ENCODE measurements at places on chromosomes 12 and 14.
A peak's percentile ranks its signal among the peaks of the same experiment; 100 is the strongest.

- peak; percentile 0 for DNase-seq
Observed at GRCh38 chr12:59403259-59403932, 192.4 kb upstream of the SLC16A7 start.

GRCh38 chr12:69339999-69340398, 8.2 kb upstream of the LYZ start:
- DNase-seq = no peak

- DNase-seq = no peak
Observed at GRCh38 chr14:35247777-35248475, 44.3 kb upstream of the PSMA6 start.

DNA sequence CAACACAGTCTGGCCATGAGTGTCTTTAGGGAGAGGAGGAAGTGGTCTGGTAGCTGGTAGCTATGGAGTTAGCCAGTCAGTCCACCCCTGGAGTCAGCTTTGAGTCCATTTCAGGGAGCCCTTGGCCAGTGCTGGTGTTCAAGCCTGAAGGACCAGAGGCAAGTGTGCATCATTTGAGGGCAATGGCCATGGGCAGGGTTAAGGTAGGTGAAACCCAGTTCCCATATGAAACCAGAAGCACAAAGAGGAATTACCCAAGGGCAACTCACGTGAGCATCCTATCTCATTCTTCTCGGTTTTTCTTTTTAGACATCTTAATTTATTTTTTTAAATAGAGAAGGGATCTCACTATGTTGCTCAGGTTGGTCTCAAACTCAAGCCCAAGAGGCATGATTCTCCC, 61.3 kb upstream of the ACTN1 start:
- no peak for DNase-seq

- DNase-seq = no peak
Observed at GRCh38 chr14:50089208-50089607, 27.2 kb downstream of the VCPKMT start.

- no peak for DNase-seq
Observed at GRCh38 chr14:50354527-50354926, 42.2 kb downstream of the CDKL1 start.

GRCh38 chr12:91380631-91381030, 198.0 kb upstream of the DCN start:
- DNase-seq = no peak

DNA sequence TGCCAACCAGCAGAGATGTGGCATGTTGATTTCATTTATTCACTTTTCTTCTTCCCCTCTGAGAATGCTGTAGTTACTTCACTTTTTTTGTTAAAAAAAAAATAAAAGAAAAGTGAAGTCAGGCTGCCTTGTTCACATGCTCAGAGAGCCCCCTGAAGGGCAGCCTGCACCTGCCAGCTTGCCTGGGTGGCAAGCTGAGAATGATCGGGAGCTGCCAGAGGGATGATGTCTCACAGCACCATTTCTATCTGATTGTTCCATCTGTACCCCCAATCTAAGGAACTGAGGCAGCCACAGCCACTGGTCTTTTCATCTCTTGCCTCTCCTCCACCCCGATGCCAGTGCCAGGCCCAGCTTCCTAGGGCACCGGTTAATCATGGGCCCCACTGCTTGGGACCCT, 118.2 kb downstream of the TSPAN9 start:
- DNase-seq = no peak

DNA sequence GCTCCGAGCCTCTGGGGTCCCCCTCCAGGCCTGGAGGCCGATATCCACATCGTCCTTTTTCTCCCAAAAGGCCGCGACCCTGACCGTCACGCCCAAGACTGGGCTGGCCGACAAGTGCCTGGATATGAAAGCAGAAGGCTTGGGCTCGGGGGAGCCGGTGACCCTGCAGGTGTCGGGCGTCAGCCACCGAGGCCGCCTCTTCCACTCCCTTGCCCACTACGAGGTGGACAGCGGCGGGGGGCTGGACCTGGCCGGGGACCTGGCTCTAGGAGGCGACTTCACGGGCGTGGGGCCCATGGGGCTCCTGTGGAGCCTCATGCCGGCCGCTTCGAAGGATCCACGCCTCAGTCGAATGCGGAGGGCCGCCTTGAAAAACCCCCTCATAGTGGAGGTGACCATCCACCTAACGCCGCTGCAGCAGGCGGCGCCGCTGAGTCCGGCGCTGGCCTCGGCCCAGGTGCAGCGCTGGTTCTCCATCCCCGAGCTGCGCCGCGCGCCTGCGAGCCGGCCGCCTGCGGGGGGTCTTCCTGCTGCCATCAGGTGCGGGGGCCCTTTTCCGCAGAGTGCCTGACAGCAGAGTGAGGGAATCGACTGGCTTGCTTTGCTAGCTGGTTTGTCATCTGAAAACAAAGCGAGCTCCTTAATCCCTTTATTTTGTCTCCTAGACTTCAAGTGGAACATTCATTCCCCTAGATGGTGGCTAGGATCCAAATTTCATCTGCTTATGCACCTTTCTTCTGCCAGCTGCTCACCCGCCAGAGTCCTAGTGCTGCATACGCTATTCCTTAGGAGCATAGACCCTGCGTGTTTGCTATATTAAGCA, 10.6 kb upstream of the DNAL1 start:
- DNase-seq = peak; percentile 22

DNA sequence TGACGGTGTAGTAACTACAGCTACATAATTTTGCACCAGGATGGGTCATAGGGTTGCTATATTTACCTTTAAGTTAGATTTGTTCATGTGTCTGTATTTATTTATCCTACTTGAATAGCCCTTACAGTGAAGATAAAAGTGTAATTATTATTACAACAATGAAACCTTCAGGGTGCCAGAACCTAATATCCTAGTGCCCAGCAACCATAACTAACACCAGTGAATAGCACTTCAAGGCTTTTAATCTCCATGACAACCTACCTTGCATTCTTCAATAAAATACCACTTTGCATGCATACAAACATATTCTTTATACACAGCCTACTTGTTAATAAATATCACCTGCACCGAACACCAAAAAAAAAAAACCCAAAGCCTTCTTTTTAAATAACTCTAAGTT, 58.7 kb upstream of the G2E3 start:
- no peak for DNase-seq

DNA sequence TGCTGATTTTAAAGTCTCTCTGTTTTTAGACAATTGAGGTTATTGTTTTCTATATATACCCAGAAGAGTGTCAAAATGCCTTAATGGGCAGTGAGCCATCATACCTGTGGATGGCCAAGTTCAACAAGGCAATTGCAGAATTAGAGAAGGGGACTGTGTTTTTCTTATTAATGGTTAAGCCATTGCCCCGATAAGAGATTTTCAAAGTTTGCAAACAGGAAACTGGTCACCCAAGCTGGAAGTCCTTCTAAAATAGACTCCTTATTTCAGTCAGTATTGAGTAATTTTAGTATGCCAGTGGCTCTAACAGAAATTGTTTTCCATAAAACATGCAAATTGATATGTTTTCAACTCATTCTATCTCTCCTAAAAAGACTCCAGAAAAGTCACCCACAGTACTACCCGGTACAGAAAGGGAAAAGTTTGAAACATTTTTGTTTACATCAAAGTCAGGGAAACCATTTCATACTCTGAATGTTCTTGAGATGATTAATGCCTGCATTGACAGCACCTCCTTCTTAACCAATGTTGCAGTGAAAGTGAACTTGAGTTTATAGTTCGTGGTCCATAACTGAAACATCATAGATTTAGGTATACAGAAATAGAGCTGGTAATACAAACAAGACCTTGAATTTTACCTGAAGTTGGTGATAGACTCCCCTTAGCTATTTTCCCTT, 191.1 kb downstream of the TMX1 start:
- DNase-seq = no peak

- DNase-seq = no peak
Observed at GRCh38 chr14:77037938-77038568, 9.5 kb upstream of the IRF2BPL start.

GRCh38 chr12:65899241-65899640, 75.0 kb downstream of the HMGA2 start:
- no peak for DNase-seq

DNA sequence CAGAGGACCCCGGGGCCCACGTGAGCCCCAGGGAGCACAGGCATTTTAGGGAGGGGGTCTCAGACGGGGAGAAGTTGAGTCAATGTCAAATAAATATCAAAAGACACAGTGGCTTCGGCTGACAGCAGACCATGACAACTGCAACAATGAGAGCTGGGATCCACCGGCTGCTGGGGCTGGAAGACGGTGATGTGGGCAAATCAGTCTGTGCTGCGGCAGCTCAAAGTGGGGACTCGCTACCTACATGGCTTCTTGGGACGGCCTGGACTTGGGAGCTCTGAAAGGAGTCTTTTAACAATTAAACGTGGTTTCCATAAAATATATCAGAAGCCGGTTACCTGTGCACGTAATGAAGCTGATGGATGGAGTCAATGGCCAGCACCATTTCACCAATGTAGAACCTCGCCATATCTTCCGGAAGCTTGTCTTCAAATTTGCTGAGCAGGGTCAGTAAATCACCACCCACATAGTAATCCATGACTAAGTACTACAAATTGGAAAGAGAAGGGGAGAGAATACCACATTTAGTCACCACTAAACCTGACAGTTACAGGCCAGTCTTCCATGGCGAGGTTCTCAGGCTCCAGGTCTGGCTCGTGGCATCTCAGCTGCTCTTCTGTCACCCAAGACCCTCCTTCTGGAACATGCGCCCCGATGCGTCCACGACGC, 58.0 kb downstream of the CDC42BPB start:
- DNase-seq = no peak

DNA sequence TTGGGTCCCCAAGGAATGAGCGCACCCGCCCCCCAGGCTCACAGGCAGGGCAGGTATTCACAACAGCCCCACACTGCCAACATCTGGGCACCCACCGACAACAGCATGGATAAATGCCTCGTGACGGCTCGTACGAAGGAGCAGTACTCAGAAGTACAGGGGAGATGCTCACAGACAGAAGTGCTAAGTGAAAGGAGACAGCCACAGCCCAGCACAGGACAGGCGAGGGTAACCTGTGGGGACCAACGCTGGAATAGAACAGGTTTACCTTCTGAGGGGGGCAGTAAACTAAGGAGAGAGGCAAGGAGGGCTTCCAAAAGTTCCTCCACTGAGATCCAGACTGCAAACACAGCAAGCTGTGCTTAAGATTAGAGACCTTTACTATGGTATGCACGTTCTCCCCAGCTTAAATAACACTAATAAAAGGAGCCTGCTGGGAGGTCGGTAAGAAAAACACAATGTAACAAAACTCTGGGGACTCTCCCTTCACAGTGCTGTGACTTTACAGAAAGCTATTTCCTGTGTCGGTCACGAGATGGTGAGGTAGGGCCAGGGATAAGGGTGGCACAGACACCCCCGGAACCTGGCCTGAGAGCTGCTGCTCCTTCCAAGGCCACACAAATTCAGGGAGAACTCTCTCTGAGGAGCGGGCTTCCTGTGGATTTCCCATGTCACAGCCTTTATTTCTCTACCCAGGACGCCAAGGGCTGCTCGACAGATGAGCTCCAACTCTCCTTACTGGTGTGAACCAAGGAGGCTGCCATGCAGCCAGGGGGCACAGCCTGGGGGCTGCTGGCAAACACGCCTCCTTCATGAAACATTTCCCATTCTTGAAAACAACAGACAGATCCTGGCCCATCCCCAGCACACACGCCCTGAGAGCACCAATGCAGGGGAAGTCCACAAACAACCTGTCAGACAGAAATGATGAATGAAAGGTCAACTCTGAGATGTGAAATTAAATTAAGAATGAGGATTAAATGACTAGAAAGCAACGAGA, 26.3 kb downstream of the SLC15A4 start:
- no peak for DNase-seq

- no peak for DNase-seq
Observed at GRCh38 chr12:26134540-26134939, 9.7 kb upstream of the BHLHE41 start.

DNA sequence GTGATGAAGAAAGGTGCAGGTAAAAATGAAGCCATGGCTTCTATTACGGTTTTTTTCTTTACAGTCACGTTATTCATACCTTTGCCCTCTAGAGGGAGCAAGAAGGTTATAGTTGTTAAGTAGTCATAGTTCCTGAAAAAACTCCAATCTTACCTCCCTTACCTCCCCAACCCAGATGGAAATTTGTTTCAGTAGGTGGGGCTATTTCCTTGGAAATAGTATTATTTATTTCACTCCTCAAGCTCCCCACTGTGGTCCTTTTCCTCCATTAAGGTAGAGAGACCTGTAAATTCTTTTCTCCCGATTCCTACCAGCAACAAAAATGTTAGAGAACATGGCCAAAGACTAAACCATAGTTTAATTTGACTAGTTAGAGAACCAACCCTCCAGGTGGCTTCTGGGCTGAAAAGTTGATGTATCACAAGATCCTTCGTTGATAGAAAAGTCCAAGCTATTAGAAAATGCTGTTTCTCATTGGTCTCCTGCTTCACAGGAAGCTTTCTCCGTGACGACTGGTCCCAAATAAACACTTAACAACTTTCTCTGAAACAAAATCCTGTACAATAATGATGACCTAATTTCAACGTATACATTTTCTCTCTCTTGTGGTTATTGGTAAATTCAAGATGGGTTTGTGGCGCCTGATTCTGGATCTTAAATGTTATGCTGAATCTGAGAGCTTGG, 43.5 kb downstream of the TMX1 start:
- DNase-seq = no peak

DNA sequence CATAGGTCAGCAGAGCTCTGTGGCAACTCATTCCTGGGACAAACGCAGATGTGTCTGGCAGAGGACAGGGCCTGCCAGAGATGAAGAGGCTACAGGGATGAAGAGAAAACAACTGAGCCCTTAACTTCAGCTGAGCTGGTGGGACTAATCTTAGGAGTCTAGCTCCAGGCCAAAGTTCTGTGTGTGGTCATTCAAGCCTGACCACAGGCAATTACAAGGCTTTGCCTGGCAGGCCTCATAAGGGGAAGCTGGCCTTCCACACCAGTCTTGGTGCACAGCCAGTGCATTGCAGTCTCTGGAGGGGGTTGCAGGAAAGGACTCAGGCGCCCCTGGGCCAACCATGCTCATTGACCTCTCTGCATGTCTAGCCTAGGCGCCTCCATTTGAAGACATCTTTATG, 127.6 kb upstream of the DAAM1 start:
- DNase-seq = no peak

GRCh38 chr14:75315144-75315543, 36.5 kb downstream of the FOS start:
- no peak for DNase-seq

- DNase-seq = no peak
Observed at GRCh38 chr14:36944307-36945010, 227.9 kb downstream of the SLC25A21 start.

DNA sequence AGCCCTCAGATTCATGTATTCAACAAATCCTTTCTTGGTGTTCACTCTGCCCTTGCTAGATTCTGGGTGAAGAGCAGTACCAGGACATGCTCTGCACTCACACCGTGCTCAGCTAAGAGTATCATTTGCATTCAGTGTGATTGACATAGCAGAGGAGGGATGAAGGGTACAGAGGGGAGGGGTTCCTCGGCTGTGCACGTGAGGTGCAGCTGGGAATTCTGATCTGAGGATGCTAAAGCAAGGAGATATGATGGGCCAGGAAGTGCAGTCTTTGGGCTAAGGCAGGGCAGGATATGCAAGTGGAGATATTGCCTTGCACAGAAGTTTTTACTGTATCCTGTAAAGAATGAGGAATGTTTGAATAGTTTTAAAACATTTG, 108.6 kb downstream of the FGD4 start:
- no peak for DNase-seq

Measured in GM12891 (cell line).